ENCODE measurements at places on chromosomes 12 and 14. TPM values are rescaled to one million over a fixed set of nuclear protein-coding genes. Genes with fewer than 3 reads are reported as not detected.

USP44 gene
- 0.79 TPM for total RNA-seq

COX8C gene
- total RNA-seq, result not detected

IPO8 gene
- 55.6 TPM for total RNA-seq

DENR gene
- total RNA-seq, result 35.9 TPM

IGFBP6 gene
- 1,840 TPM for total RNA-seq

Measured in aortic smooth muscle cell (primary cell).